ENCODE measurements at places on chromosomes 13 and 19.

- no peak for DNase-seq
These were observed 152.4 kb upstream of the TSHZ3 start for GRCh38 chr19:31501427-31502195.

GRCh38 chr13:105863300-105863920 lies 672.1 kb downstream of the EFNB2 start:
- no peak for DNase-seq

DNA sequence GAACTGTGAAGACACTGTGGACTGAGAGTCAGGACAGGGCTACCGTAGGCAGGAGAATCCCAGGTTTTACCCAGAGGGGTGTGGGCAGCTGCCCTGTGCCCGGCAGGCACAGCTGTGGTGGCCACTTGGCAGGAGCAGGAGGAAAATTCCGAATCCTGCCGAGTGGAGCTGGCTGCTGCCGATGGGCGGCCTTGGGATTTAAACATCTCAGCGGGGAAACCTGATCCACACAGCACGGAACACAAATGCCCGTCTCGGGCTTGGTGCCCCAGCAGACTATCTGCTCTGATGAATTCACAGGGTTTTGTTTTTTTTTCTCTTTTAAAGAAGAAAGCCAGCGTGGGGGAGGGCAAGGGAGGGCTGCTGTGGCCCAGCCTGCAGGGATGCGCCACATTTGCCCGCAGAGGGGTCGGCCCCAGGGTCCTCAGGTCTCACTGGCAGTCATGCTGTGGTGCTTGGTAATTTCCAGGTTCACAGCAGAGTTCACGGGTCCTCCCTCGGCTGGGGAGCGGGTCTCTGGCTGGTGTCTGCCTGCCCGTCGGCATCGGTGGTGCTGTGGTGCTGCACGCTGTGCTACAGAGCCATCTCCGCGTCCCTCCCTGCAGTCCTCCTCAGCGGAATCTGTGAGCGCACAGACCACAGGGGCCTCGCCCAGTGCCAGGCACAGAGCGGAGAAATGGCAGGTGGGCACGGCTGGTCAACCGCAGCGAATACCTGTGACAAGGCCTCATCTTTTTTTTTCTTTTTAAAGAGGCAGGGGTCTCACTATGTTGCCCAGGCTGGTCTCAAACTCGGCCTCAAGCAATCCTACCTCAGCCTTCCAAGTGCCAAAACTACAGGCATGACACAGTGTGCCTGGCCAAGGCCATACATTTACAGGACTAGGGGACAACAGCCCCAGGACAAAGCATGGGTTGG lies 28.1 kb downstream of the MPND start:
- DNase-seq, result no peak

DNA sequence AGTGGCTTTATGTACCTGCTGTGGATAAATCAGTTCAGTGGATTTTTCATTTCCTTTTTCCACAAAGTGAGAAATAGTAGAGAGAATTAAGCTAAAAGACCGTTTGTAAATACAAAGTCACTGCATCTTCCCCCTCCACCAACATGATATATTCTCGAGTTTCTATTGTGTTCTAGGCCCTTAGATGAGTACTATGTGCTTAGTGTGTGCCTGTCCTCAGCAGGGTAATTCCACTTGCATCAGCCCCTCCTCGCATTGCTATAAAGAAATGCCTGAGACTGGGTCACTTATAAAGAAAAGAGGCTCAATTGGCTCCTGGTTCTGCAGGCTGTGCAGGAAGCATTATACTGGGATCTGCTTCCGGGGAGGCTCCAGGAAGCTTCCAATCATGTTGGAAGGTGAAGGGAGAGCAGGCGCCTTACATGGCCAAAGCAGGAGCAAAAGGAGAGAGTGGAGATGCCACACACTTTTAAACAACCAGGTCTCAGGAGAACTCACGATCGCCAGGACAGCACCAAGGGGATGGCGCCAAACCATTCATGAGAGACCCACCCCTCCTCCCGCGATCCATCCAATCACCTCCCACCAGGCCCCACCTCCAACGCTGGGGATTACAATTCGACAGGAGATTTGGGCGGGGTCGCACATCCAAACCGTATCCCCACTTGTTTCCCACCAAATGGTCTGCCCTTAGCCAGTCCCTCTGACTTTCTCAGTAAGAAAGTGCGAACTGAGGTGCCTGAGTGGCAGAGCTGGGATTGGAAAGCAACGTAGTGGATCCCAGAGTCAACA lies 102.3 kb upstream of the ABCC4 start:
- DNase-seq, result no peak

DNA sequence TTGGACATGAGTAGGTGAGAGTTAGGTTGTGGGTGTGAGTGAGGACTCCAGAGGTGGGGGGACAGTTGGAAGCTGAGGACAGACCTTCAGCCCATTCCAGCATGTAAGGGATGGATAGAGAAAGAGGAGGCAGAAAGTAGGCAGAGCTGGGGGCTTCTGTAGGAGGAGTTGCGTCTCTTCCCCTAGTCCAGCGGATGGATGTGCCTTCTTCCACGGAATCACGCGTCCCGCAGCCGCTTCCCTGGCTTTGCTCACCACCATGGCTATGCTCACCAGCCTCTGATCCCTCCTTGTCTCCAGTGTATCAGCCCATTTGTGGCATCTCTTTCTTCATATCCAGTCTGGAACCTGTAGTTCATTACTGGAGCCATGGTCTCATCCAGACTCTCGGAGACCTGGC lies 5.6 kb downstream of the UBAC2 start:
- no peak for DNase-seq

- no peak for DNase-seq
These were observed 75.6 kb downstream of the MYO16 start for GRCh38 chr13:108705031-108705430.

DNA sequence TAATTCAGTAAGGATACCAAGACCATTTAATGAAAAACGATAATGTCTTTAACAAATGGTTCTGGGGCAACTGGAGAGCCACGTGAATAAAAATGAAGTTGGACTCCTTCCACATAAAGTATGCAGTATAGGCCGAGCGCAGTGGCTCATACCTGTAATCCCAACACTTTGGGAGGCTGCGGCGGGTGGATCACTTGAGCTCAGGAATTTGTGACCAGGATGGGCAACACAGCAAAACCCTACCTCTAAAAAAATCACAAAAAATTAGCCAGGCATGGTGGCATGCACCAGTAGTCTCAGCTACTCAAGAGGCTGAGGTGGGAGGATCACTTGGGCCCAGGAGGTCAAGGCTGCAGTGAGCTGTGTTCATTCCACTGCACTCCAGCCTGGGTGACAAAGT lies 20.6 kb upstream of the CD33 start:
- no peak for DNase-seq

DNA sequence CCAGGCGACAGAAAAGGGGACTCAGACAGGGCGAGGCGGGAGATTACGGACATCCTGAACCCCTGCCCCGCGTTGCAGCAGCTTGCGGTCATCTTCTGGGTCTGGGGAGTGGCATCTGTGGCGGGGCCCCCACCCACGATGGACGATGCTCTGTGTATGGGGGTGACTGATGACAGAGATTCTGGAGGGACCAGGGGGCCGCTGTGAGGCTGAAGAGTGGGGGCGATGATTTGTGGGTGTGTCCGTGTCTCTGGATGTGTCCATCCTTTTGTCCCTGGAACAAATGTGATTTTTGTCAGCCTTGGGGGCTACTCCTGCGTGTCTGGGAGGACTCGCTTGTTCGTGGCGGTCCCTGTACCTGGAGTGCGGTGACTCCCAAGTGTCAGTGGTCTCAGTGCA lies 17.7 kb downstream of the ZNF77 start:
- no peak for DNase-seq

- no peak for DNase-seq
These were observed 734.3 kb upstream of the MIR17HG start for GRCh38 chr13:90613076-90613795.

DNA sequence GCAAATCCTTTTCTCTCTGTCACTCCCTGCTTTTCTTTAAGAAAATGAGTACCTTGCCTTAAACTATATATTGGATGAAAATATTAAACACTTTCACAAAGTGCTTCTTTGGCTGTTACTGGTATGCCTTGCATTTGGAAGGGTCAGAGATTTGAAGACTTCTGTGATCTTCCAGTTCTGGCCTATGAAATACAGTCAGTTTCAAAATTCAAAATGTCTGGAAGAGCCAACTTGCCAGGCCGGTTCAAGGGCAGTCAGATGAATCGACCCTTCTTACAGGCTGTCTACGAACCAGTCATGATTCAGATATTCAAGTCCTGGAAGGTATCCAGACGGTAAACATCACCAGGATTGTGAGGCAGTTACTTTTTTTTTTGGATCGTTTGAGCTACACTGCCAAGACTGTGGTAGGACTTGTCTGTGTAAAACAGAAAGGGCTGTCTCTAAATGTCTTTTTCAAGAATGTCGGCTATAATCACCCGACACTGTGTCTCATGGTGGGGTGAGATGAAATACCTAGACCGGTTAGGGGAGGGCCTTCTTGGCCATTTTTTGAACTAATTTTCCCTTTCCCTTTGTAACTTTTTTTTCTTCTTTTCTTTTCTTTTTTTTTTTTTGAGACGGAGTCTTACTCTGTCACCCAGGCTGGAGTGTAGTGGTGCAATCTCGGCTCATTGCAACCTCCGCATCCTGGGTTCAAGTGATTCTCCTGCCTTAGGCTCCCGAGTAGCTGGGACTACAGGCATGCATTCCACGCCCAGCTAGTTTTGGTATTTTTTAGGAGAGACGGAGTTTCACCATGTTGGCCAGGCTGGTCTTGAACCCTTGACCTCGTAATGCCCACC lies 11.2 kb downstream of the ACTN4 start:
- no peak for DNase-seq

DNA sequence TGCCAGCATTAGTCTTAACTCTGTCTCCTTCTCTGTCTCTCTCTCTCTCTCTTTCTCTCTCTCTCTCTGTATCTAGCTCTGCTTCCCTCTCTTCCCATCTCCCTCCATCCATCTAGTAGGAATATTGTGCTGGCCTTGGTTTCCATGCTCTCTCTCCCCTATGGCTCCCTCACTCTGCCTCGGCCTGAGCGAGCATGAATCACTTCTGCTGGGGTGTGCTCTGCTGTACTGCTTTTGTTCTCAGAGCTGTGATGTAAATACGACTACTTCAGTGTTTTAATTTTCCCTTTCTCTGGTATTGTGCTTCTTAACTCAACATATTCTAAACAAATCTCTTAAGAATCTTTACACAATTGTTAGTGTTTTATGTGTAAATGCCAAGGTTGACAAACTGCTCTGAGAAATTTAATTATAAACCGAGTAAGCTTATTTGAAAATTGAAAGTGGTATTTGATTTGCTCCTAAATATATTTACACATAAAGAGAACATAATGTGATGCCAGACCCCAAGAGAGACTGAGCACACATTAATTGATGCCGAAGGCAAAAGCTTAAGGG lies 211.5 kb upstream of the KL start:
- DNase-seq, result no peak

DNA sequence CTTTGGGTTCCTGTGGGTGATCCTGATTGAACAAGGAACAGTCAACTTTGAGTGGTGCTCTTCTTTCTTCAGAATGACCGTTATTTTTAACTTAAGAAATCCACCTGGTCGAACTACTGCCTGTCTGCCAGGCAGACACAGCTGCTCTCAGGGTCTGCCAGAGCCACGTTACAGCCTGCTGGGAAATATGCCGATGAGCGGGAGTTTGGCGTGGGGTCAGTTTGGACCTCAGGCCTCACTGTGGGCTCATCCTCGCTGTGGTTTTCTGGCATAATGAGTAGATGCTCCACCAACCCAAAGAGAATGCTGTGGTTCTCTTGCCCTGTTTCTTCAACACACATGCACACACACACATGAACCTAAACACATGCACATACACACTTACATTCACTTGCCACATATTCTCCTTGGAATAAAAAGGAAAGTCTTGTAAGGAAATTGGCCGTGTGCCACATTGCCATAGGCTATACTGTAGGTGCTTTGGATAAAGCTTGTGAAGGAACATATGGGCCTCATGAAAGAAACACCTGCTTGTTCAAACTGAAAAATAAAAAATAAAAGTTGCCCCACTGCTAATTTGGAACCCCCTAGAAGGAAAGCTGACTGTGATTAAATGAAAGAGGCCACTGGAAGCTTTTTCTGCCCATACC lies 598.7 kb upstream of the KLF12 start:
- DNase-seq, result no peak

DNA sequence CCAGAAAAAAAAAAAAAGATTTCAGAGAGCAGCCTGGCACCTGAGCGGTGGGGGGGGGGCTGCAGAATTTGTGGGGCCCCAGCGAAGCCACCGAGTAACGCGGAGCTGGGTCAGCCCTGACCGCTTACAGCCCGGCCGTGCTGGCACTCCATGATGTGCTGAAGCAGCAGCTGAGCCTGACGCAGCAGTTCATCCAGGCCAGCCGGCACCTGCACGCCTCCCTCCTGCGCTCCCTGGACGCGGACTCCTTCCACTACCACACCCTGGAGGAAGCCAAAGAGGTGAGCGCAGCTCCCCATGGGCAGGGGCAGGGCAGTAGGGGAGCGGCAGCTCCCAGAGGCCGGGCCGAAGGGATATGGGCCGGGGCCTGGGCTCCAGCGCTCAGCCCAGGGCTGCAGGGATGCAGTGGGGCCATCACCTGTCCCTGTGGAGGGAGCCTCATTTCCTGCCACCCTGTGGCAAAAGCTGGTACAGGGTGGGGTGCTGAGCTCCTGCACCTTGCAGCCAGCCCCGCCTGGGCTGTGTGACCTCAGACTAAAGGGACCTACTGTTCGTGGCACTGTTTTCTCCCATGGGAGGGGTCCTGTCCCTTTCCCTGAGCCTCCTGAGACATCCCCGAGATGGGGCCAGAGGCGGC lies 18.3 kb downstream of the C19orf44 start:
- no peak for DNase-seq

GRCh38 chr13:20198781-20199180 lies 6.0 kb upstream of the GJB2 start:
- no peak for DNase-seq

DNA sequence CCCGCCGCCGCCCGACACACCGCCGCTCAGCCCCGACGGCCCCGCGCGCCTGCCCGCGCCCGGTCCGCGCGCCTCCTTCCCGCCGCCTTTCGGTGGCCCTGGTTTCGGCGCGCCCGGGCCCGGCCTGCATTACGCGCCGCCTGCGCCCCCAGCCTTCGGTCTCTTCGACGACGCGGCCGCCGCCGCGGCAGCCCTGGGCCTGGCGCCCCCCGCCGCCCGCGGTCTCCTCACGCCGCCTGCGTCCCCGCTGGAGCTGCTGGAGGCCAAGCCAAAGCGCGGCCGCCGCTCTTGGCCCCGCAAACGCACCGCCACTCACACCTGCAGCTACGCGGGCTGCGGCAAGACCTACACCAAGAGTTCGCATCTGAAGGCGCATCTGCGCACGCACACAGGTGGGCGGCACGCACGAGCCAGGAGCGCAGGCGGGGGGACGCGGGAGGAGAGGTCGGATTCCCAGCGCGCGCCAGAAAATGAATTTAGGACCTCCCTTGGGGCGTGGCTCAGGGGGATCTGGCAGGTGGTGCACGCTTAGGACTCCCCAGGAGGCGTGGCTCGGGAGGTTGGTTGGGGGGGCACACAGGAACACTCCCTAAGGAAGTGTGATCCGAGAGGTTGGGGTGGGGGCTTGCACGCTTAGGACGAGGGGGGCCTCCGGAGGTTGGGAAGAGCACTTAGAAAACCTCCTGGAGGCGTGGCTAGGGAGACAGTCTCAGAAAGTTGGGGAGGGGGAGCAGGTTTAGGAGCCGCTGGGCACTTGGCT lies 1.2 kb downstream of the KLF2 start:
- DNase-seq, result no peak

GRCh38 chr19:23772675-23773063 lies 14.0 kb upstream of the ZNF681 start:
- no peak for DNase-seq

GRCh38 chr13:94595001-94595949 lies 677 bp downstream of the TGDS start:
- DNase-seq, result no peak

All from activated CD8-positive, alpha-beta memory T cell treated with anti-CD3 and anti-CD28 coated beads for 1 hour (primary cell).